ENCODE measurements at places on chromosomes 4 and X.

GRCh38 chrX:107673431-107673830 is 45.1 kb downstream of the PRPS1 start:
- DNase-seq, result no peak

GRCh38 chr4:35966566-35966965 is 277.7 kb downstream of the ARAP2 start:
- no peak for DNase-seq

DNA sequence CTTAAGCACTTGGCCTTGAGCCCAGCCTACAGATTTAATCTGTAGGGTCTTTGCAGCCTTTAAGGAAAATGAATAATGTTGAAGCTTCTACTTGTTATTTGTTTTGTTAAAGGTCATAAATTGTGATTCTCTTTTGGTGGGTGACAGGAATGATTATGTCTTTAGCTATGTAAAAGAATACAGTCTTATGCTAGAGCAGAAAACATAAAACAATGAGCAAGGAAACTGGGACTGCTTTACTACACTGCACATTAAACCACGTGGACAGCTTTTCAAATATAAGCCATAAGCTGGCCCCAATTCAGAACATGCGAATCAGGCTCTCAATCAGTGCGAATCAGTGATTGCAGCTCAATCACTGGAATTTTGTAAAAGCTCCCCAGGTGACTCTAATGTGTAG is 40.9 kb upstream of the TBC1D19 start:
- no peak for DNase-seq

GRCh38 chrX:135931644-135932487 is 38.4 kb downstream of the SAGE1 start:
- no peak for DNase-seq

DNA sequence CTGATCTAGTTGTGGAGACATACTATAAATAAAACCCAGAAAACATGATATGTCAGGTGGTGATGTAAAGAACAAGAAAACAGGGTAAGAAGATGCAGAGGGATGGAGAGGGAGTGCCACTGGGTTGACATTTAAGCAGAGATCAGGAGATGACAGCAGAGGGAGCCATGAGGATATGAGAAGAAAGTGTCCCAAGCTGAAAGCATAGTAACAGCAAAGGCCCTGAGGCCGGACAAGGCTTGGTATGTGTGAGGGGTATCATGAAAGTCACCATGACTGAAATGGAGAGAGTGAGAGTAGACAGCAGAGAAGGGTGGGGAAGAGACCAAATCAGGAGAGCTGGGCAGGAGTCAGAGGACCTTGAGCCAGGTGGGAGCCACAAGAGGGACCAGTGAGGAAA is 3.4 kb downstream of the GPKOW start:
- DNase-seq, result no peak

- DNase-seq, result peak; percentile 78
Observed at GRCh38 chr4:3073158-3074077, 920 bp downstream of the HTT-AS start.

DNA sequence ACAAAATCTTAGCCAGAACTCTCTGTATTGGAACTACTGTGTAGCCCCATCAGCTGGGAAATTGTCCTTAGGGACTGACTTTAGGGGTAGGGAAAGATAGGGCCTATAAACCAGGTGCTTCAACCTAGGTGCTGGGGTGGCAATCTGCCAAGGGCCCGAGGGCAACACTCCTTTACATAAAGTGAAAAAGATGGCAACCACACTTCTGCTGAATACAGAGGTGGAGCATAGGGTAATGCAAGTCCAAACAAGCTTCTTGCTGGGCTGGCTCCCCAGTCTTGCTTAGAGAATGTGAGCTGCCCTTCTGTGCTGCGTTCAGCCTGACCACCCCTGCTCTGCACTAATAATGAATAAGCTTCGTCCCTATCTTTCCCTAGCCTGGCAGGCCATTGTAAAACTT is 9.8 kb downstream of the ZBTB33 start:
- DNase-seq, result peak; percentile 0

DNA sequence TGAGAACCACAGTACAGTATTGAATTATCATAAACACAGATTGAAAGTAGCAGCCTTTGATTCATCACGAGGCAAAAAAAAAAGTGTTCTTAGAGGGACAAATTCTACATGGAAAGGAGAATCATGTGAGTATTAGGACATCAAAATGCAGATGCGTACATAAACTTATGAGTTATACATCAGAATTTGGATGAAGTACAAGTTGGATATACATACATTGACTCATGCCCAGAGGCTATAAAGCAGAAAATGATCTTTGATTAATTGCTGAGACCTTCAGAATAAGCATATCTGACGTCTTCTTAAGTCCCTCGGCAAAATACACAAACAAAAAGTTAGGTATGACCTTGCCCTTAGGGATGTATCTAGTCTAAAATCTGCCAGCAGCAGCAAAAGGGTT is 206.4 kb downstream of the LDB2 start:
- peak; percentile 91 for DNase-seq

GRCh38 chr4:145545538-145546174 is 64.0 kb downstream of the SMAD1 start:
- peak; percentile 91 for DNase-seq

DNA sequence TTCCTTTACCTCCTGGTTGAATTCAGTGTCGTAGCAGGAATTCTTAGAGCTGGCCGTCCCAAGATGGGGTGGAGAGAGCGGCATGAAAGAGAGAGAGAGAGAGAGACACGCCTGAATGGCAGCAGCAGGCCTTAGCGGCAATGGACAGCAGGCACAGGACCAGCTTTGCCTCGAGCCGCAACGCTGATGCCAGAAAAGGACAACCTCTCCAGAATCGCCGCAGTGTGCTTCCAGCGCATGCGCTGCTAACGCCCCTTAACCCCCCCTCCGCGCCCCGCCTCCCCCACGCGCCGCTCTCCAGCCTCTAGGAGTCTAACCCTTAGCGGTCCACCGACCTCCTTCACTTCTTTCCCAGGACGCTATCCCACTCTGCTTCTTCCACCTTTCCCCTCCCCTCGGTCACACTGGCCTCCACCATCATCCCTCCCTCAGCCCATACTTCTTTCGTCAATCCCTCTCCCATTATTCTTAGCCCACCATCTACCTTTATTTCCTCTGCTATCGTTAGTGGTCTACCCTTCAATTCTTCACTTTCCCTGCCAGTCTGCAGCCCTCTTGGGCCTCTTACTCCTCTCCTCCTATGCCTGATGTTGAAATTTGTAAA is 10.5 kb upstream of the ZCCHC13 start:
- DNase-seq, result peak; percentile 64

GRCh38 chr4:95985051-95985450 is 145.2 kb downstream of the PDHA2 start:
- no peak for DNase-seq

DNA sequence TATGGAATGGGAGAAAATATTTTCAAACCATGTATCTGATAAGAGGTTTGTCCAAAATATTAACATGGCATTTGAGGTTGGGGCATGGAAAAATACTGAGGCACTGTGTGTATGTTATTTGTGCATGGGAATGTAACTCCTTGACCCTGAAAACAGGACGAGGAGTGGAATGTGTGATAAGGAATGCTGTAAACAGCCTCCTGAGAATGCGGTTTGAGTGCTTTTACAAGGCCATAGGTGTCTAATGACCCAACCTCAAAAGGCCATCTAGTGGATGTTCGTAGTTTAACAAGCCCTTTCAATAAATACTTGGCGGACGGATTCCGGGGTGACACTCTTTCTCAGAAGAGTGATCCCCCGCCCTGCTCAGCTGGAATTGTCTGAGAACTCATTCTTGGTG is 162.9 kb upstream of the USP9X start:
- DNase-seq, result no peak

DNA sequence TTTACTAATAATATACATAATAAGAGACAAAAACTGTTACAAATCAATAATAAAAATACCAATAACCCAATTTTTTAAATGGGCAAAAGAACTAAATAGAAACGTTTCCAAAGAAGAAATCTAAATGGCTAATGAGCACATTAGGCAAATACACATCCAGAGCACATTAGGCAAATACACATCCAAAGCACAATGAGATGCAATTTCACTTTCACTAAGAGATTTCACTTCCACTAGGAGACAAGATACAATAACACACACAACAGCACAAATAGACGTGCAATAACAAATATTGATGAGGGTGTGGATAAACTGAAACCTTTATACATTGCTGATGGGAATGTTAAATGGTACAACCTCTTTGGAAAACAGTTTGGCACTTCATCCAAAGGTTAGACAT is 250.7 kb downstream of the ARAP2 start:
- no peak for DNase-seq

GRCh38 chrX:77014377-77015372 is 432.5 kb upstream of the FGF16 start:
- DNase-seq, result peak; percentile 12

DNA sequence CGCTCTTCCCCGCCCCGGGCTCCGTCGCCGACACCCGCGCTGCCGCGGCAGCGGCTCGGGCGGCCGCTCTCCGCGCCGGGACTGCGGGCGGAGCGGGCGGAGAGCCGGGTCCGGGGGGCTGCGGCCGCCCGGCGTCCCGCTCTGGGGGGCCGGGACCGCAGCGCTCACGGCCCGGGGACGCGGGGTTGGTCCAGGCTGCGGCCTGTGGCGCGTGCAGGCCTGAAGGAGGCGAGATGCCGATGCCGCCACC is 492 bp downstream of the GALNT7 start:
- DNase-seq, result no peak
